ENCODE measurements at places on chromosomes 3 and 15.

- DNase-seq = no peak
Observed at GRCh38 chr3:185322101-185322719, 40.7 kb upstream of the MAP3K13 start.

GRCh38 chr3:195061756-195062655, 209.0 kb downstream of the XXYLT1 start:
- DNase-seq = no peak

DNA sequence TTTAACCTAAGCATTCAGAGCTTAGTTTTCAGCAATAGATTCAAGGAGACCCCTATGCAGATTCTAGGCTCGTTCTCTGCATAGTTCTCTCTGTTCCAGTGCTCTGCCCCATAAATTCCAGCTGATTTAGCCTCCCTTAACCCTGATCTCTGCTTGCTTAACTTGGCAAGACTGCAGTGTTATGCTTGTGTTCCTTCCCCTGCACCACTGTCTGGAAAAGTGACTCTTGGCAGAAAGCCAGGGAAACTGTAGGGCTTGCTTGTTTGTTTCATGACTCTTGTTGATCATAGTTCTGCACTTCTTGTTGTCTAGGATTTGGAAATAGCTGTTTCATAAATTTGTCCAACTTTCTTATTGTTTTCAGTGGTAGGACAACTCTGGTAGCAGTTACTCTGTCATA, 40.1 kb downstream of the ANAPC13 start:
- no peak for DNase-seq

- no peak for DNase-seq
Observed at GRCh38 chr3:58536501-58537411, at the start of gene ACOX2. Gene ACOX2, minus strand, starts transcription at chr3:58537190. Its CDS starts 2,084 bp downstream, at chr3:58535106.

DNA sequence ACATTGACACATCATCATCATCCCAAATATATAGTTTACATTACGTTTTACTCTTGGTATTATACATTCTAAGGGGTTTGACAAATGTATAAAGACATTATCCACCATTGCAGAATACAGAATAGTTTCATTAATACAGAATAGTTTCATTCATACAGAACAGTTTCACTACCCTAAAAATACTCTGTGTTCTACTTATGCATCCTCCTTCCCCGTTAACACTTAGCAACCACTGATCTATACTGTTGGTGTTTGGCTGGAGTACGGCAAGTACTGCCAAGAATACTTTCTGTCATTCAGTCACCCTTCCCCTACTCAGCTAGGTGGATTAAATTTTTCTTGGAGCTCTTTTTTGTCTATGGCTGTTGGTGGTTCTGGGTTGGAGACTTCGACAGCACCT, 33.4 kb downstream of the LEKR1 start:
- no peak for DNase-seq

- DNase-seq = no peak
Observed at GRCh38 chr3:6821411-6821810, 39.5 kb upstream of the GRM7 start.

DNA sequence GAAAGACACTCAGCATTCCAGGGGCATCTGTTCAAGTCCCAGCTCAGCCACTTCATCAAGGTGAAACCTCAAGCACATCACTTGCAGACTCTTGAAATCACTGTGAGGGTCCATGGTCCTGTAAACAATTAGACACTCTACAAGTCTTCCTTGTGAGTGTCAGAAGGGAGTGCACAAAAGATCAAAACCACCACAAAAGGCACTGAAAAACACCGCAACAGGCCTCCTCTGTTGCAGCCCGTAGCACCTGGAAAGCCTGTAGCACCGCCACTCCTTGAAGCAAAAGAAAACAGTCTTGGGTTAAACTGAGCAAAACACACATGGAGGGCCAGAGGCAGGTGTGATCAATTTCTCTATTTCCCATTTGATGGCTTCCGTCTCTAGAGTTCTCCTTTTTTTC, 63.8 kb upstream of the SNRK start:
- DNase-seq = no peak

GRCh38 chr3:14523792-14524191, 16.4 kb downstream of the GRIP2 start:
- DNase-seq = no peak

GRCh38 chr3:149767720-149768119, 15.4 kb upstream of the COMMD2 start:
- no peak for DNase-seq

GRCh38 chr15:57036352-57036751, 117.9 kb downstream of the TCF12 start:
- no peak for DNase-seq

- DNase-seq = no peak
Observed at GRCh38 chr3:38227989-38228388, 37.6 kb upstream of the SLC22A13 start.

DNA sequence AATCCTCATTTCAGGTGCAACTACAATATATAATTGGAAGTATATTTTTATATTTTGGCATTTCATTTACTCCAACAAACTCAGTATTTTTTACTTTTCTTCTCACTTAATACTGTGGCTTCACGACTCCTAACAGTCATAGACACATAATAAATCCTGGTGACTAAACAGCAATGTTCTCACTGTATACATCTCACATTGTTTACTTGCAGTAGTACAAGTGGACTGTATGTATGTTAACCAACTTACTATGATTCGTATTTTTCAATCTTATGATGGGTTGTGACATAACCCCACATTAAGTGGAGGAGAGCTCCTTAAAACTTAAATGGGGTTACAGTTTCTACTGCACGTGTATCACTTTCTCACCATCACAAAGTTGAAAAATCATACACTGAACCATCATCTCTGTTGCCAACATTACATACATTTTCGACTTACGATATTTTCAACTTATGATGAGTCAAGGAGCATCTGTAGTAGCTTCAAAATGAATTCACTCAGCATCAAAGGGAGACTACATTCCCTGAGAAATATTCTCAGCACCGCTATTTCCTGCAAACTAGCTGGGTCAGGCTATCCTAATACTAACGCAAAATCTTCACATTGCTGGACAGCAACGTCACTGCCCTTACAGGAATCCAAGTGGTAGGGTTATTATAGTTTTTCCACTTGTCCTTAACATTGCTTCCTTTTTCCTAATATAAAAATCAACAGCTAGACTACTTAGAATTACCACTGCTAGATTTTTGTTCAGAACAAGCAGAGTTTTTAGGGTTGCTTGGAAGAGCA, 7.3 kb downstream of the ADAM10 start:
- DNase-seq = no peak

DNA sequence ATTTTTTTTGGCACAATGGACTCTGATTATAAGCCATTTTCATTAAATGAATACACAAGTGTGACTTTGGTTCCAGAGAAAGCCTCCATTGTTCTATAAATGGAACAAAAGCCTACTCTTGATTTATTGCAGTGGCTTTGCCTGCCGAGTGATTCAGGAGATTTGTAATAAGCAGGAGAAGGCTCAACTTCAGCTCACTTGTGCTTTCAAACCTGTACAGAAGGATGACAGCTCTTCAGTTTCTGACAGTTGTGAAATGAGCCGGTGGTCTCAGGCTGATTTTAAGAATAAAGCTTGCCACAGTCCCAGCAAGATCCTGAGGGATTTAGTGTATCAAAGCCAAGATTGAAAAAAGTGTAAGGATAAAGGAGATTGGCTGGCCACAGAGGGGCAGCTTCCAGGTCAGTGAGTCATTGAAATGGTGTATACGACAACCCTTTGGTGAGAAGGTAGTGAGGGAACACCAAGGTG, 438.8 kb upstream of the TGFBR2 start:
- DNase-seq = no peak

DNA sequence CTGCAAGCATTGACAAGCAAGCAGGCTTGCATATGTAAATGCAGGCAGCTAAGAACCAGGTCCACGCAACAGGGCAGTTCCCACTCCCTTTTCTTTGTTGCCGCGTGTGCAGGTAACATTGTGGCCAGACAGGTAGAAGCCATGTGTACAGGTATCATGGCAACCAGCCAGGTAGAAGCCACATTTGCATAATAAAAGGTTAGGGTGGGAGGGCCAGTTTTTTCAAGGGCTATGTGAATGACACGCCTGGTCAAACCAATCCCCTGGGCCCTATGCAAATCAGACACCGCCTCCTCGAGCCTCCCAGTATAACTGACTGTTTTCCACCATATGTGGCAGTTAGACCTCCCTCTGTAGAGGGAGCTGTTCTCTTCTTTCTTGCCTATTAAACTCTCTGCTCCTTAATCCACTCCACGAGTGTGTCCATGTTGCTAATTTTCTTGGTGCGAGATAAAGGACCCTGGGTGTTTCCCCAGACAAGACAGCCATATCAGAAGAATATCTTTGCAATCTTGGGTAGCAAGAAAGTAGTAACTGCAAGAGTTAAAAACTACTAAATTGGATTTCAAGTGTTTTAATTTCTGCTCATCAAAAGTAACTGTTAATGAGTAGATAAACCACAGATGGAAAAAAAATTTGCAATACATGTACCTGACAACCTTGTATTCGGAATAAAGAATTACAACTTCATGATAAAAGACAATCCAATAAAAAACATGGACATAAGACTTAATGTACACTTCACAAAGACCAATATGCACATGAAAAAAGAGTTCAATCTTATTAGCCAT, 21.8 kb downstream of the PCOLCE2 start:
- DNase-seq = peak; percentile 28

DNA sequence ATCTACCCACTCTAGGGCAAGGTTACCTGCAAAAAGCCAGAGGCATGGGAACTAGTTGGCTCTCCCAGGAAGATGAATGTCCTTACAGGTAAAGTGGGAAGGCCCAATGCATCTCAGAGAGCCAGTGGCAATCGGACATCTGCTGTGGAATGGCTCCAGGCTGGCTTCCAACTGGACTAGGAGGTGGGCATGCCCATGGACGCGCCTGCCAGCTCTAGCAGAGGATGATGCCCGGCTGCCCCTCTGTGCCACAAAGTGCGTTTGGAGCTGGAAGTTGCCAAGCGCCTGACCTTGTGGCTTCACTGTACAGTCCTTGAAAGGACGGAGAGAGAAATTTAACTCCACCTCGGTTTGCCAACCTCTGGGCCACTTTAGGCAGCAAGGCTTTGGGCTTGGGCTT, 84.4 kb downstream of the NR2F2 start:
- no peak for DNase-seq

GRCh38 chr3:100151024-100151707, 36.9 kb upstream of the FILIP1L start:
- DNase-seq = no peak

Data from NCI-H524 (cell line).